Lung (tissue), 17 donors: ENCODE measurements at places on chromosomes 11 and 22. TPM values are rescaled to one million over a fixed set of nuclear protein-coding genes. Genes with fewer than 3 reads are reported as not detected.

- H3K36me3 ChIP-seq = peaks cover 2% of the 10 kb centered on the region
- DNase-seq = peak; percentile 28
- peak overlapping the region; percentile 97 for H3K27ac ChIP-seq
- no peak overlapping the region for H3K4me3 ChIP-seq
- no peaks in the 10 kb centered on the region for H3K27me3 ChIP-seq
Observed at GRCh38 chr11:65496304-65497140, 2.3 kb upstream of the MALAT1 start.

GRCh38 chr11:78453140-78453935 is 35.7 kb upstream of the GAB2 start:
- H3K27ac ChIP-seq = no peak overlapping the region
- no peak for DNase-seq
- no peaks in the 10 kb centered on the region for H3K4me1 ChIP-seq
- no peaks in the 10 kb centered on the region for H3K27me3 ChIP-seq
- peaks cover 5% of the 10 kb centered on the region for H3K36me3 ChIP-seq

DNA sequence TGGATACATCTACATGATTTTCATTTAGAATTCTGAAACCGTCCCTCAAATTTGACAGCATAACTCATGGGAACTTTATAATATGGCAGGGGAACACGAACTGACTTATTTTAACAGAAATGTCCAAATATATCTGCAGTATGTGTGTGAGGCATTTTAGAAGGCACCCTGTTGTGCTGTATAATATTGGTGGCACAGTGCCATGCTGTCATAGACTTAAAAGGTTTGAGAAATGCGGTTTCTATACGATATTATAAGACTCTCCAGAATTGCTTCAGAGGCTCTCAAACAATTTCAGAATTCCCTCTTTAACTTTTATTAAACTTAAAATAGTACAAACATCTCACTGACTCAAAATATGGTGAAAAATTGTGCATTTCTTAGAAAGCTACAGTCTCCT is 181.6 kb downstream of the MSANTD4 start:
- H3K4me1 ChIP-seq = no peaks in the 10 kb centered on the region
- H3K27me3 ChIP-seq = no peaks in the 10 kb centered on the region
- no peak overlapping the region for H3K4me3 ChIP-seq

GRCh38 chr22:36772451-36772850 is 3.5 kb downstream of the IFT27 start:
- no peaks in the 10 kb centered on the region for H3K4me1 ChIP-seq
- no peak overlapping the region for H3K4me3 ChIP-seq
- no peak for DNase-seq
- H3K27me3 ChIP-seq = no peaks in the 10 kb centered on the region

DNA sequence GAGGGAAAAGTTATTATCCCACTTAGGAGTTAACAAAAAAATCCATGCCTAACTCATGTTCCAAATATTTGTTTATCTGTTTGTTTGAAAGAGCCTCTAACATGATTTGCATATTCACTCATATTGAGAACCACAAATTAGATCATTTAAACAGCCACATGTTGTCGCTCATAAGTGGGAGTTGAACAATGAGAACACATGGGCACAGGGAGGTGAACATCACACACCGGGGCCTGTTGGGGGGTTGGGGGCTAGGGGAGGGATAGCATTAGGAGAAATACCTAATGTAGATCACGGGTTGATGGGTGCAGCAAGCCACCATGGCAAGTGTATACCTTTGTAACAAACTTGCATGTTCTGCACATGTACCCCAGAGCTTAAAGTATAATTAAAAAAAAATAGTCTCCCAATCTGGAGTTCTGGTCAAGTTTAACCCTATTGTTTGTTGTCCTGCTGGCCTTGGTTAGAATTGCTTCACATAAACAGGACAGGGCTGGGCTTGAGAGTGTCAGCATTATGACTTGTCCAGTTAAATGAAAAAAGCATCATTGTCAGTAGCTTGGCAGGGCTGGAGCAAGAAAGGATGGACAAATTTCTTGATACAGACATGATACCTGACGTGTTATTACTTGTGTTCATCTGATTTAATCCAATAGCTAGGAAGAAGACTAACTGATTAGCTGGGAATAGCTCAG is 57.8 kb upstream of the PSMA1 start:
- no peak overlapping the region for H3K27ac ChIP-seq
- no peaks in the 10 kb centered on the region for H3K36me3 ChIP-seq
- DNase-seq = no peak

- H3K4me3 ChIP-seq = no peak overlapping the region
- H3K27ac ChIP-seq = no peak overlapping the region
- H3K36me3 ChIP-seq = peaks cover 4% of the 10 kb centered on the region
- H3K4me1 ChIP-seq = no peaks in the 10 kb centered on the region
- DNase-seq = no peak
- no peaks in the 10 kb centered on the region for H3K27me3 ChIP-seq
Observed at GRCh38 chr11:100914415-100915110, 215.1 kb downstream of the PGR start.

DNA sequence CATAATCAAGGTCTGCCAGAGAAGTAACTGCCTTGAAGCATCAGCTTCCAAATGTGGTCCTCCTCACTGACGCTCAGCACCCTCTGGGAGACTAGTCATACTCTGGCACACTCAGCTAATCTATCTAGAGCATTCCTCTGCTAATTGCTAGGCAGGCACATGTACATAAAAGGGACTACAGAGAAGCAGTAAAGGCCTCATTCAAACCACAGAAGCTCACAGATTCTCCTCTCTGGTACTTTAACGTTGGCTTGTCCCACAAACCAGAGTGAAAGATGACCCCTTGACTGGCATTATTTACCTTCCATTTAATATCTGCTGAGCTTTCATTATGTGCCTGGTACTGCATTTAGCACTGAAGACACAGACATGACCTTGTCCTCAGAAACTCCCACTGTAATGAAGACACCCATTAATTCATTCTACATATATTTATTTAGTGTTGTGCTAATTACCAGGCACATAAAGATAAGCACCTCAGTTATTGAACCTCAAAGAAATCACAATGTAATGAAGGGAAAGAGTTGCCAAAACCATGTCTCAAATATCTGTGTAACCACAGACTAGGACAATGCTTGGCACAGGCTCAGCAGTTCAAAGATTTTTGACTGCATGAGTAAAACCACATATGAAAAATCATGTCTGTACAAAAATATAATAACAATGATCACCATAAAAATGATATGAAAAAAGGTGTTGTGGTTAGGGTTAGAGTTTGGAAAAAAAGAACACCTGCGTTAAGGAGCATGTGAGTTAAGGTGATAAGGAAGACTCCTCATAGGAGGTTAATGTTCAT is 550.4 kb downstream of the DLG2 start:
- H3K27ac ChIP-seq = peak overlapping the region; percentile 42
- no peak overlapping the region for H3K4me3 ChIP-seq
- no peaks in the 10 kb centered on the region for H3K27me3 ChIP-seq
- DNase-seq = no peak
- H3K36me3 ChIP-seq = no peaks in the 10 kb centered on the region

DNA sequence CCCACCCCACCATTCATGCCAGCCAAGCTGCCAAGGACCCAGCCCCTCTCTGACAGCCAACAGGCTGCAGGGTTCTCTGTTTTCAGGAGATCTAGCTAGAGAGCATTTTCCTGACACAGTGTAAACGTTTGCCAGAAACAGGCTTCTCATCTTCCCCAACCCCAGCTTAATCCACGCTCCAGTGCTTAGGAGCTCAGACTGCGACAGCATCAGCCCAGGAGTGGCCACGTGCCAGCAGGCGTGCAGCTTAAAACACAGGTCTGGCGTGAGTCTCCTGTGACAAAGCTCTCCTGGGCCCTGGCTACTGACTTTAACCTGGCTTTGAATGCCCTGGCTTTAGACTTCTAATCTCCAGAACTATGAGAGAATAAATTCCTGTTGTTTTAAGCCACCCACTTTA is 66.6 kb downstream of the GALNT18 start:
- H3K36me3 ChIP-seq = no peaks in the 10 kb centered on the region
- peaks cover 12% of the 10 kb centered on the region for H3K4me1 ChIP-seq
- DNase-seq = peak; percentile 48
- H3K4me3 ChIP-seq = no peak overlapping the region
- H3K27me3 ChIP-seq = no peaks in the 10 kb centered on the region

DNA sequence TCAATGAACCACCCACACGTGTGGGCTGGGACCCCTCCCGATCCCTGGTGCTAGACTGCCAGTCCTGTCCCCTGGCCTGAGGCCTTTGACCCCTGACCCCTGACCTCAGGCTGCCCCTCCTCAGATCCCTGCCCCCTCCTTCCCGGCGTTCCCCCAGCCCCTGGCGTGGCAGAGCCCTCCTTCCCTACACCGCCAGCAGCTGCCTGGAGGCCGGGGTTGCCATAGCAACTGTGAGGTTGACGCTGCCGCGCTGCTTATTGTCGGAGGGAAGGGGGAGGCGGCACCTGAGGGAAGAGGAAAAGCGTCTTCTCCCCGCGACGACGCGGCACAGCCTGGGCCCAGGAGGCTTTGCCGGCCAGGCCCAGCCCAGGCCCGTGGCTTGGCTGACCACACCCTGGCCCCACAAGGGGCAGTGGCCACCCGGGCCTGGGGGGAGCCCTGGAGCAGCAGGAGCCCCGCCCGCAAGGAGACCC is 32.6 kb downstream of the SHANK3 start:
- H3K27ac ChIP-seq = no peak overlapping the region
- H3K27me3 ChIP-seq = no peaks in the 10 kb centered on the region
- no peak overlapping the region for H3K4me3 ChIP-seq
- H3K36me3 ChIP-seq = no peaks in the 10 kb centered on the region
- H3K4me1 ChIP-seq = peaks cover 8% of the 10 kb centered on the region
- peak; percentile 91 for DNase-seq

GRCh38 chr11:7202412-7202811 is 49.3 kb upstream of the SYT9 start:
- no peak overlapping the region for H3K27ac ChIP-seq
- no peak overlapping the region for H3K4me3 ChIP-seq
- no peak for DNase-seq
- peaks cover 2% of the 10 kb centered on the region for H3K27me3 ChIP-seq
- no peaks in the 10 kb centered on the region for H3K4me1 ChIP-seq

DNA sequence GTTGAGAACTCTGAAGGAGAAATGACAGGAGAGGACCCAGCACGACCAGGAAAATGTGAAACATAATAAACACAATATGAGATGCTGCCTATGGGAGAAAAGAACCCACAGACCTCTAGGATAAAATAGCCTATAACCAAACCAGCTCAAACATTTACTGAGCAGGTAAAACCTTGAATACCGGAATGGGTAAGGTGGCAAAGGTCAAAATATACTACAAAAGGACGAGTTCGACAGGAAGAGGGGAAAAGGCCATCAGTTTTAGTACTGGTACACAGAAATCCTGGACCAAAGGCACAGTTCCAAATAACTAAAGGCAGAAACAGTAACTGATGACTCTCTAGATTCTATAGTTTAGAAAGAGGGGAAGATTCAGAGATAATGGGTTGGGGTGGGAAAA is 96.3 kb downstream of the AMBRA1 start:
- peaks cover 20% of the 10 kb centered on the region for H3K4me1 ChIP-seq
- H3K36me3 ChIP-seq = peaks cover 2% of the 10 kb centered on the region
- H3K27me3 ChIP-seq = no peaks in the 10 kb centered on the region

DNA sequence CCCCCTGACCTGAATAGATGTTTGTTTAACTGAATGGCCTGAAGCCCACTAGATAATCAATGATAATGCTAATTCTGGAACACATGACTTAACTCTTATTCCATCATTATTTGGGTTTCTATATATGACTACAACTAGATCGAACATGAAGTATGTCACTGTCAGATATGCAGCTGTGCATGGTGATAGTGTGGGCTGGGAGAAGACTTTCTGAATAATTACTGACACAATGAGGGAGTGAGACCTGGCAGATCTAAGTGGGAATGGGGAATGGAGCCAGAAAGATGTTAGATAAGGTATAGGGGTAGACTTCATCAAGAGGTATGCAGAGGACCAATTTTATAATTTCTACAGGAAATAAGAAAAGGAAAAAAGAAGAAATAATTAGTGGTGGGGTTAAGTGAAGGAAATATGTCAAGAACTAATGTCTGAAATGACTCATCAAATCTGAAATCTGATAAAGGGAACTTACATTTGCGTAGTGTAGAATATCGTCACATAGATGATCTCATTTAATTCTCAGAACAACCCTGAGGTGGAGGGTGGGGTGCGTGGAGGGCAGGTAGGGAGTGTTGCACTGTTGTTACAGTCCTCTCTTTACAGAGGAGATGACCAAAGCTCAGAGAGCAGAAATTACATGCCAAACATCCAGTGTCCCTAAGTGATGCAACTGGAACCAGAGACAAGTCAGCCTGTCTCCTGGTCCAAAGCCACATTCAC is 68.2 kb upstream of the EED start:
- no peak overlapping the region for H3K4me3 ChIP-seq
- peaks cover 15% of the 10 kb centered on the region for H3K4me1 ChIP-seq
- no peak for DNase-seq
- no peak overlapping the region for H3K27ac ChIP-seq
- no peaks in the 10 kb centered on the region for H3K27me3 ChIP-seq
- H3K36me3 ChIP-seq = no peaks in the 10 kb centered on the region

DNA sequence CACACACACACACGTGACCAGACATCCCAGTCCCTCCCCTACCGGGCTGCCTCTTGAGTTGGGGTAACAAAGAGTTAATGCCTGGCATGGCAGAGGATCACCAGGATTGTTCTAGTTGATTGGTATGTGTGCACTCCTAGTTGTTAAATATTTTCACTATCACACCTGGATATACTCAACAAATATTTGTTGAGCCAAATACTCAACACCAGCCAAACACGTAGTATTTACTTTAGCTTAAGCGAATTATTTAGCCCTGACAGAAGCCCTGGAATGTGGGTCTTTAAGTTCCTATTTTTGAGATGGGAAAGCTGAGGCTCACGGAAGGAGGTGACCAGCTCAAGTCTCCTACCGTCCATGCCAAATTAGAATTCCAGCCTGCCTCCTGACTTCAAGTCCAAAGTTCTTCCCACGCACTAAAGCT is 10.5 kb downstream of the CD3E start:
- H3K36me3 ChIP-seq = no peaks in the 10 kb centered on the region
- H3K27ac ChIP-seq = no peak overlapping the region
- peak; percentile 29 for DNase-seq
- H3K4me1 ChIP-seq = peaks cover 13% of the 10 kb centered on the region

- no peak overlapping the region for H3K4me3 ChIP-seq
- H3K36me3 ChIP-seq = peaks cover 30% of the 10 kb centered on the region
- peak; percentile 42 for DNase-seq
- H3K27me3 ChIP-seq = no peaks in the 10 kb centered on the region
- no peaks in the 10 kb centered on the region for H3K4me1 ChIP-seq
- H3K27ac ChIP-seq = peak overlapping the region; percentile 65
Observed at GRCh38 chr11:130124096-130124495, 35.5 kb upstream of the ST14 start.

The MS4A6E gene
- total RNA-seq = 2.6 TPM

The CD44 gene
- 533 TPM for total RNA-seq

The SAA4 gene
- total RNA-seq = 3.8 TPM

The MRGPRX2 gene
- total RNA-seq = not detected

The RFPL3 gene
- total RNA-seq = not detected

The KRTAP5-5 gene
- not detected for total RNA-seq

The VWA5A gene
- total RNA-seq = 30.1 TPM

The TOMM22 gene
- total RNA-seq = 57.7 TPM

The ST3GAL4 gene
- 31.5 TPM for total RNA-seq
